ENCODE measurements at places on chromosomes 5 and 9. TPM values are rescaled to one million over a fixed set of nuclear protein-coding genes. Genes with fewer than 3 reads are reported as not detected.
A peak's percentile ranks its signal among the peaks of the same experiment; 100 is the strongest.

Gene CCDC112
- total RNA-seq, result 10.4 TPM

DNA sequence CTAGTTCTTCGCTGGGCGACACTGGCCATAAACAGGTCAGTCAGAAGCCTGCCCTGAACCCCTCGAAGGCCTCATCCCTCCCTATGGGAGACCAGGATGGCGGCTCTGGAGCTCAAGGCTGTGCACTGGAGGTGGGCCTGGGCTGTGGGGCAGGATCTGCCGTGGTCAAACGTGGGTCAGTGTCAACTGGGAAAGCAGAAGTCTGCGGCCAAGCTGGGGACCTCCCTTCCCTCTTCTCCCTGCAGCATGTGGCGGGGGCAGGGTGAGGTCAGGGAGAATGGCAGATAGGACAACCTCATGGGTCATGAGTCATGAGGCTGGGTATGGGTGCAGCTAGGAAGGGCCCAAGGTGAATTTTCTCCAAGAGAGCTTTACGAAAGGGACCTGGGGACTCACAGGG, 132.9 kb downstream of the RXRA start:
- DNase-seq, result no peak

- no peak for DNase-seq
Measured at GRCh38 chr5:82351754-82352145, 73.6 kb upstream of the RPS23 start.

GRCh38 chr9:130149654-130150286, 22.4 kb upstream of the NCS1 start:
- no peak for DNase-seq

Gene ERCC8
- total RNA-seq, result 2.3 TPM

DNA sequence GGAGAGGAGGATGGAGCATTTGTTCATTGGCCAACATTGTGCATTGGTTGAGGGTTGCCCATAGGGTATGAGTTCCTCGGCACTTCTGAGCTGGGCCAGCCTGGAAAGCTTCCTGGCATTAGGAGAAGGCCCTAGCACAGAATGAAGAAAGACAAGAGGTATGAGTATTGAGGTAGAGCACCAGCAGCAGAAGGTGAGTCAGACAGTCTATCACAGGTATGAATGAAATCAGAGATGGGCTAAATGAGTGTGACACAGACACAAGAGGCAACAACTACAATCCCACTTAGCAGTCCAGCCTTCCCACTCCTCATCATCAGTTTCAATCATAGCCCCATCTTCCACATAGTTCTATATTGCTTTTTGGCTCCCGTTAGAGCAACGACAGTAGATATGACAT, 25.4 kb upstream of the TGFBR1 start:
- no peak for DNase-seq

GRCh38 chr5:171310819-171311321, 1.8 kb downstream of the TLX3 start:
- no peak for DNase-seq

DNA sequence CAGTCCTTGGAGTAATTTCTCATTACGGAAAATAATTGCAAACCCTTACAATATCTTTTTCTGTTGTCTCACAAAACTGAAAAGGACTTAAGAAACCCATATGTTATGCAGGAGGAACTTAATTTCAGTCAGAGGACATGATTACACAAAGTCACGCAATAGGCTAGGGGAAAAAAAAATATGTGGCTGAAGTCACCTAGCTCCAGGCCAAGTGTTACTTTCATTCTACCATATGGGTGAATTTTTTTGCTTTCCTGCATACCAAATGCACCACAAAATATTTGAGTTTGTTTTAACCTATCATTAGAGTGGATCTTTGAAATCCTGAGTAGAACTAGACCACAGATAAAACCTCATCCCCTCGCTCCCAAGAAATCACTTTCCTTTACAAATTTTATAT, 523.5 kb downstream of the CAAP1 start:
- DNase-seq, result no peak

- DNase-seq, result no peak
Measured at GRCh38 chr9:82972446-82972845, 90.5 kb downstream of the RASEF start.

Gene NSMF
- 231 TPM for total RNA-seq

Gene SPACA9
- 5.9 TPM for total RNA-seq

DNA sequence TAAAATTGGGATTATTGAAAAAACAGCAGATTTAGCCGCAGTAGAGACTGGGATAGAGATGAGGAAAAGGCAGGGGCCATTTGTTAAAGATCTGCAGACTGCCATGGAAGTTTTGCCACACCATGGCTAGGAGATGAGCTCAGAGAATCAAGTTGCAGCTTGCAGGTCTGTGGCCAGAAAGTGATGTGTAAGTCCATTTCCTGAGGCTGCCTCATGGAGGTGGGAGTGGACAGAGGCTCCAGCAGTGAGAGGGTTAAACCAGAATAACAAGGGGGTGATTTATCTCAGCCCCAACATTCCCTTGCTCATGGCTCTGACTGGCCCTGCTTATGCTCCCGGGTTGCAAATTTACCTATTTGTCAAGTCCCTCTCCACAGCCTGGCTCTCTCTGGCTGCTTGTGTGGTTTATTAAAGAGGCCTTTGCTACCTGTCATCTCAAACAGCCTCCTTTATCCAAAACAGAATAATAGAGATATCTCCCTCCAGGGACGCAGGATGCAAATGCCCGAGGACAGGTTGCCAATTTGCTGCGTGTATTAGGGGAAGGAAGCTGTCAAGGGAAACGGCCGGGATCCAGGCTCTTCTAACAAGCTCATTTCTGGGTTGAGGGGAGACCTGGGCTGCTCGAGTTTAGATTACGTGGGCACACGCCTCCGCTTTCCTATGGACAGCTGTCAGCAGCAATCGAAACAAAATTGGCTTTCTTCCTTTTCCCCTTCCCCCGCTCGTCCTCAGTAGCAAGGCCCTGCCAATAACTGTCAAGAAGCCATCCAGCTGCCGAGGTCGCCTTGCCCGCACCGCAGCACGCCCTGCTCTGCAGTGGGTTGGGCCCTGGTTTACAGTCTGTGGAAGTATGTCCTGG, 72.8 kb upstream of the PITX1 start:
- no peak for DNase-seq

Gene BARHL1
- total RNA-seq, result not detected

Gene SIT1
- total RNA-seq, result not detected

DNA sequence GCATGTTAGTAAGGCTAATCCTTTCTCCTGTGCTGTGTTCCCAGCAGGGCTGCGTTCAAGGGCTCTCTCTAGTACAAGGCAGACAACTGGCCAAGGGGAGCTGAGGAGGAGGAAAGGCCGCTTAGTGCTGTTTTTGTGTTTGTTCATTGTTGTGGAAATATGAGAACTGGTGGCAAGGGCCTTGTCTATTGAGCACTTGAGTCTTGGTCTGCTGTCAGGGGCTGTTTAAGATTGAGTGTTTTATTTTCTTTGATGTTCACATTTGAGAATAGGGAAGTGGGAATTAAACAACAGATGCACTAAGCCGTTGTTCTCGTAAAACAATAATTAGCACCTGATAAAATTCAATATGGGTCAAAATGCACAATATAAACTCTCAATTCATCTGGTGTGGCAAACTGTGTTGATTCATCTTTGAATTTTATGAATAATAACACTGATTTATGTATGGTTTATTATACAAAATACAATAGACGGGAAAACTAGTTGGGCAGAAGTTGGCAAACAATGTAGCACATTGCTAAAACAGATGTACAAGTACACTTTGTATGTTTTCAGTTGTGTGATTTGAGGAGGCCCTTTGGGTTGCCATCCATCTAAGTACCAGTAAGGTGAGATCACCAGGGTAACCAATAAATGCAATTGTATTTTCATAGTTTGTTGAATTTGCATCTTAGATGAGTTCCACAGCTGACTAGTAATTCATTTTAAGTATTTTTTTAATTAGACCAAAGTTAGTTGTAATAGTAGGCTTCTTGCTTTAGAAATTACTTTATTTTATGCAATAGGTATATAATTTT, 97.6 kb upstream of the GRHPR start:
- DNase-seq, result no peak

DNA sequence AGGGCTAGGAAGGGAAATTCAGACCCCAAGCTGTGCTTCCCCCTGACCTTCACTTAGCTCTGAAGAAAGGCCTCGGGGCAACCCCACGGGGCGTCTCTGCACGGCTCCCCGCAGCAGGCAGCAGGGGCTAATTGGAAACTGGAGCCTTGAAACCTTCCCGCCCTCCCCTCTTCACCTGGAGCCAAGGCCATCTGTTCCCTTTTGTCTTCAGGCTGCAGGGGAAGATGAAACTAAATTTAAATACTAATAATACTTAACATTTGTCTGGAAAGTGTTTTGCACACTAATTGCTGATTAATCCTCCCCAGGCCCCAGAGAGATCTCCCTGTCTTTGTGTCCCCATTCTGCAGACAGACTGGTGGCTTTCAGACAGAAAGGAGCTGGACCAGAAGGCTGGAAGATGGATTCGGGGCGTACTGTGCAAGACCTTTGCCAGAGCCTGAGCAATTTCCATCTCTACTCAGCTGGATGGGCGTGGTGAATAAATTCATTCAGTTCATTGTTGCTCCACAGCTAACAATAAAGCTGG, 34.1 kb upstream of the CPLX2 start:
- DNase-seq, result no peak

GRCh38 chr5:3657364-3658022, 61.9 kb downstream of the IRX1 start:
- DNase-seq, result no peak

DNA sequence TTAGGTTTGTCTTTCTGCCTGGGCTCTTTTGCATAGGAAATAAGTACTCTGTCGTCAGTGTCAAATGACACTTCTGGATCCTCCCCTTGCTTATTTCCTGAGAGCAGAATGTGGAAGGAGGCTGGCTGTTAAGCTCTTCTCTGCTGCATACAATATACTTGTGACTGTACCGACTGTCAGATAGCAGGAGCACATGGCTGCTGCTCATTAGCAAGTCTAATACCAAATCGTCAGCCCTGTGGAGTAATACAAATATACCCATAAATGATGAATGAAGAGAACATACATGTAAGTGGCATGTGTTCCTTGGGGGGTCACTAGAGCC, at the start of gene GPR151:
GPR151 (minus strand) TSS at position 40 of the 325 bp plus-strand sequence. CDS start 77 bp downstream, outside the sequence.
- no peak for DNase-seq

DNA sequence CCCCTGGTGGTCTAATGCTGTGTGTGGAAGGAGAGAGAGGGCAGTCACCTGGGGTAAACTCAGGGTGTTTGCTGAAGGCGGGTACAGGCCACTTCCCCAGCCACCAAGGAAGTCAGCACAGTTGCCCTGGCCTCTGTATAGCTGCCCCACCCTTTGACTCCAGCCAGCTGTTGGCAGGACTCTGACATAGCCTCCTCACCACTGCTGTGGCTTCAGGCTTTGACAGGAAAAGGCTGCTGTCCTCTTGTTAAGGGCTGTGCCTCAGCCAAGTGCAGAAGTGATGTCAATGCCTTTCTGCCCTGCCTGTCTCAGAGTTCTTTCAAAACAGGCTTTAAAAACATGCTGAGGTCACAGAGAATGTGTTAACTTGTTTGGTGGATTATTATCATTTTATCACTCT, 487.2 kb upstream of the KLF4 start:
- peak; percentile 16 for DNase-seq

DNA sequence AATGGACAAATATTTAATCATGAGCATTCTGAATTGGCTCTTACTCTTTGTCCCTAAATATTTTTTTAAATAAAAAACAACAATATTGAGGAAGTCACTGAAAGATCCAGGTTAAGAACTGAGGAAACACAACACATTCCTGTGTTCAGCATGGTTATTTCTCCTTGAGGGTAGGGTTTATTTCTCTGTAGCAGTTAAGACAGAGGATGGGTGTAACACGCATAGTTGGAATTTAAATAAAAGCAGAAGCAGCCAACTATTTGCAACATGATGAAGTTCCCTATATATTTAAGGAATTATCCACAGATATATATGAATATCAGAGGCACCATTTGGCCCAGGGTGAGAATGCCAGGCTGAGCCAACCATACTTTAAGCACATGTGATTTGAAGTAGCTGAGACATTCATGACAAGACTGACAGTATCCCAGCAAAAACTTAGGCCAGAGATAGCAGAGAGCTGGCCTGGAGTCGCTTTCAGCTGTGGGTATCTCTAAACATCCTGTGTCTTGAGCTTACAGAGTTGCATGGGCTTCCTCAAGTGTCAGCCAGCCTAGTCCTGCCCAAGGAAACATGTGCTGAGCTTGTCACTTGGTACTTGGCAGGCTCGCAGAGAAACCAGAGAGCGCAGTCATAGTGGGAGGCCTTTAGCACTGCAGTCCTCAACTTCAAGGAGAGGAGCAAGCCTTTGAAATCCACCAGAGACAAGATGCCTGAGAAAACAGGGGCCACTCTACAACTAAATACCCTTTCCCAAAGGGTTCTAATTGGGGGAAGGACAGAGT, 43.6 kb downstream of the SEMA5A start:
- no peak for DNase-seq

Gene MLLT3
- total RNA-seq, result 16.8 TPM

Gene GPX3
- total RNA-seq, result 2,056 TPM

DNA sequence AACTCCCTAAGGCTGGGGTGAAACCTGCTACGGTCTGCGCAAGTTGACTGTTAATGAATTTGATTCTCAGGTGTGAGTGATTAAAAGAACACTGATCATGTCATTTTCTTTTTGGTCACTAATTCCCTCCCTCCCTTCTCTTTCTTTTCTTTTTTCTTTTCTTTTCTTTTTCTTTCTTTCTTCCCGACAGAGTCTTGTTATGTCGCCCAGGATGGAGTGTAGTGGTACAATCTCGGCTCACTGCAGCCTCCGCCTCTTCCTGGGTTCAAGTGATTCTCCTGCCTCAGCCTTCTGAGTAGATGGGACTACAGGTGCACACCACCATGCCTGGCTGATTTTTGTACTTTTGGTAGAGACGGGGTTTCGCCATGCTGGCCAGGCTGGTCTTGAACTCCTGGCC, 2.6 kb downstream of the ANXA1 start:
- DNase-seq, result no peak

DNA sequence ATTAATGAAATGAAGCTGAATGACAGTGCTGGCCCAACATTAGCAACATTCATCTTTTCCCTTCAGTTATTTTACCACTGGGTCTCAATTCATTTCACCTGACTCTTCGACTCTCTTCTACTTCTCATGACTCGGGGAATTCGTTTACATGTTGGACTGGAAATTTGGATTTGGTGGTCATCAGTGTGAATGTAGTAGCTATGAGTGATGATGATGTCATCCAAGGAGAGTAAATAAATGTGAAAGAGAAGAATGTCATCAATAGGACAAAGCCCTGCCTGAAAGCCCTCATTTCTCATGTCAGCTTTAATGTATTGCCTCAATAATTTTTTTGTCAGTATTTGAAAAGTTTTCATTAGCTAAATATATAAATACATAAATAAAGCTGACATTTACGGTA, 21.9 kb upstream of the CFAP95 start:
- no peak for DNase-seq

Gene EGFLAM
- 4.2 TPM for total RNA-seq

Gene KCNIP1
- not detected for total RNA-seq

Gene BRINP1
- not detected for total RNA-seq
